ENCODE measurements at places on chromosomes 3 and 15. TPM values are rescaled to one million over a fixed set of nuclear protein-coding genes. Genes with fewer than 3 reads are reported as not detected.

DNA sequence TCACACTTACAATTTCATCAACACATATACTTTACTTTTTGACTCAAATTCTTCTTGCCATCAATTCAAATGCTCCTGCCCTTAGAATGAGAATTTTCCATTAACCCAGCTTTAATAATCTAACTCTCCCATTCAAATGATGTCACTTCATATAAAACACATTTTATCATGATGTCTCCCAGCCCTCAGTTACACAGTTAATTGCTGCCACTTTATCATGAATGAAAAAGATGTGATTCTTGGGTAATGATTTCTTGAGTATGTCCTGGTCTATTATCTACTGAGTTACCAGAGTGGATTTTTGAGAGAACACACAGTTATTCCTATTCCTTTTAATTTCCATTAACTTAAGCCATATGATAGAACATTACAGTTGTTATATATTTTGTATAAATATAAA, 7.6 kb downstream of the AGTR1 start:
- no peak overlapping the region for H3K27ac ChIP-seq
- no peak for DNase-seq
- no peak overlapping the region for H3K4me3 ChIP-seq

SLC2A2 gene
- total RNA-seq, result not detected

NRG4 gene
- not detected for total RNA-seq

LSMEM2 gene
- 1.5 TPM for total RNA-seq

DNA sequence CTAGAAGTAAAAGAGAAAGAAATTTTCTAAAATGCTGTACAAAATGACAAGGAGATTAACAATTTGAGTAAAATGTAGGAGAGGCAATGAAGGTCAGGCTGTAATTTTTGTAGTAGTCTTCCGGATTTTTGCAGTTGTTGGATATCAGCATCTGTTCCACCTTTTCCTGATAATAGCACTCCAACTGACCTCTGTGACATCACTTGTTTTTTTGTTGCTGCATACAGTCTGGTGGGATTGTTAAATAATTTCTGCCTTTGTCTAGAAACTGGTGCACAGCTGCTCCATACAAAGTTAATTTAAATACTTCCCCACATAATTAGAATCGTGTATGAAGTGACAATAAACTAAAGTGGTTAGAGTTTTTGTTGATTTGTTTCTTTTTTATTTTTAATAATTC, 731.4 kb downstream of the PLOD2 start:
- no peaks in the 10 kb centered on the region for H3K4me1 ChIP-seq
- H3K4me3 ChIP-seq, result no peak overlapping the region
- DNase-seq, result no peak
- no peaks in the 10 kb centered on the region for H3K36me3 ChIP-seq

DNA sequence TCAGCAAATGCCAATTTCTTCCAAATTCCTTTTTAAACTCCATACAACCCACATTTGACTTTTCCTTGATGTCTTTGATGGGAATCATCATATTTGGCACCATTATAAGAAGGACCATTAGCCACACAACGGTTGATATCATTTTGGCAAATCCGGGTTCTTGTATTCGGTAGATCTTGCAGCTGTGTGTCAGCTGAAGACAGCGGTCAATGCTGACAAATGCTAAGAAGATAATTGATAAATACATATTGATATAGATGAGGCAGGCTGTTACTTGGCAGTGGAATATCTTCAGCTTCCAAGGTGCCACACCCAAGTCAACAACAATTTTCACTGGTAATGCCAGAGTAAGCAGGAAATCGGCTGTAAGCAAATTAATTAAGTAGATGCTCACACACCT, 4.2 kb downstream of the GPR171 start:
- no peak overlapping the region for H3K27ac ChIP-seq
- H3K4me1 ChIP-seq, result no peaks in the 10 kb centered on the region
- no peaks in the 10 kb centered on the region for H3K27me3 ChIP-seq
- 0 out of 2 replicates have a peak, but pooled peaks cover 3% of the 10 kb centered on the region for H3K36me3 ChIP-seq
- no peak for DNase-seq
- no peak overlapping the region for H3K4me3 ChIP-seq

GOLGA6L7 gene
- total RNA-seq, result not detected

DNA sequence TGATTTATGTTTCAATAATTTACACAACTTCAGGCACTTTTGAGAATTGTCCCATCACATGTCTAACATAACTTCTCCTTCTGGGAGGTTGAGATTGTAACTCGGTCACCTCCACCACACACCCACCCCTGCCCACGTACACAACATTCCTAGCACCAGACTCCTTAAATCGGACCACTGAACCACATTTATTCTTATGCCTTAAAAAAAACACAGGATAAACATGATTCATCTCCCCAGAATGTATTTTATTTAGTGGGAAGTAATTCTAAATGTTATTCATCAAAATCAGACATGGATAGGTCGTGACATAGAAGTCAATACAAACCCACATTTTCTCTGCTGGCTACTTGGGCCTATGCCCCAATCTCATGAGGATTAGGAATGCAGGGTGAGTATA, 3.0 kb downstream of the SNTN start:
- no peak overlapping the region for H3K4me3 ChIP-seq
- no peak for DNase-seq
- H3K27ac ChIP-seq, result no peak overlapping the region
- H3K27me3 ChIP-seq, result no peaks in the 10 kb centered on the region
- no peaks in the 10 kb centered on the region for H3K4me1 ChIP-seq

CLDN16 gene
- not detected for total RNA-seq

DNA sequence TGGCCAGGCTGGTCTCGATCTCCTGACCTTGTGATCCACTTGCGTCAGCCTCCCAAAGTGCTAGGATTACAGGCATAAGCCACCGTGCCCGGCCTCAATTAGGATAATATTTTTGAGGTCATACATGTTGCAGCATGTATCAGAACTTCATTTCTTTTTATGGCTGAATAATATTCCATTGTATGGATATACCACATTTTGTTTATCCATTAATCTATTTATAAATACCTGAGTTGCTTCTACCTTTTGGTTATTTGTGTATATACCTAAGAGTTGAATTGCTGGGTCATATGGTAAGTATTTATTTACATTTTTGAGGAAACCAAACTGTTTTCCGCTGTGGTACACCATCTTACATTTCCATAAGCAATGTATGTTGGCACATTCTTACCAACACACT, 18.1 kb upstream of the PYGO1 start:
- no peaks in the 10 kb centered on the region for H3K4me1 ChIP-seq
- H3K27ac ChIP-seq, result no peak overlapping the region
- no peaks in the 10 kb centered on the region for H3K36me3 ChIP-seq
- DNase-seq, result no peak
